Type B pancreatic cell (in vitro differentiated cells): ENCODE measurements at places on chromosomes 3 and 15. TPM values are rescaled to one million over a fixed set of nuclear protein-coding genes. Genes with fewer than 3 reads are reported as not detected.

GANC gene
- total RNA-seq = 24.4 and 25.3 TPM in 2 replicates

GRCh38 chr3:187014417-187014864, 84.1 kb downstream of the ST6GAL1 start:
- H3K4me1 ChIP-seq = peaks cover 7% of the 10 kb centered on the region
- H3K27me3 ChIP-seq = no peaks in the 10 kb centered on the region
- H3K36me3 ChIP-seq = no peaks in the 10 kb centered on the region
- H3K4me3 ChIP-seq = no peak overlapping the region

NEIL1 gene
- total RNA-seq = 30.7 and 40.4 TPM in 2 replicates

GRK7 gene
- 0.10 TPM in 1 of 2 replicates, not detected in the other for total RNA-seq

DNA sequence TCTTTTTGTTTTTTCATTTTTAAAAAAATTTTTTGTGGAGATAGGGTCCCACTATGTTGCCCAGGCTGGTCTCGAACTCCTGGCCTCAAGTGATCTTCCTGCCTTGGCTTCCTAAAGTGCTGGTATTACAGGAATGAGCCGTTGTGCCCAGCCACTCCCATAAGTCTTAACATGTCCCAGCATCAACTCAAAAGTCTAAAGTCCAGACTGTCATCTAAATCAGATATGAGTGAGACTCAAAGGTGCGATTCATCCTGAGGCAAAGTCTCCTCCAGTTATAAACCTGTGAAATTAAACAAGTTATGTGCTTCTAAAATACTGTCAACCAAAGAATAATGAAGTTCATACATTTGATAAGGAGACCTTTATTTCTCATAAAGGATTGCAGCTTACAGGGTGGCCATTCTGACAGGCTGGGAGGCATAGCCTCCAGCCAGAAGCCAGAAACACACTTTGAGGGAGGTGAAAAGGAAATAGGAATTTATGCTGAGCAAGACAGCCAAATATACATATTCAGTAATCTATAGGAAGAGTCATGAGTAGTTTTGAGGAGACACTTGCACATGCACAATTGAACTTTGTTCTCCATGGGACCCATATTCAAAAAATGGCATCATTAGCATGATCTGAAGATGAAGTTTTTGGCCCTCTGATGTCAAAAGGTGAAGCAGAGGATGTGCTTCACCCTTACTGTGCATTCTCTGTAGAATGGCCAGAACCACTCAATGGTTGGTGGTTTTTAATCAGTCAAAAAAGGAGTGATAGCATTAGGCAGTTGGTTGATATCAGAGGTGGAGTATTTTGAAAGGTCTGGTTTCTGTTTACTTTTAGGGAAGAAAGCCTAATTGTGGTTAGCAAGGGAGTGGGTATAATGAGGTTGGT, 11.0 kb upstream of the ZNF662 start:
- H3K27me3 ChIP-seq = peaks cover 6% of the 10 kb centered on the region
- H3K36me3 ChIP-seq = no peaks in the 10 kb centered on the region
- no peaks in the 10 kb centered on the region for H3K4me1 ChIP-seq
- no peak overlapping the region for H3K4me3 ChIP-seq
- no peak overlapping the region for H3K27ac ChIP-seq
- DNase-seq = no peak

DNA sequence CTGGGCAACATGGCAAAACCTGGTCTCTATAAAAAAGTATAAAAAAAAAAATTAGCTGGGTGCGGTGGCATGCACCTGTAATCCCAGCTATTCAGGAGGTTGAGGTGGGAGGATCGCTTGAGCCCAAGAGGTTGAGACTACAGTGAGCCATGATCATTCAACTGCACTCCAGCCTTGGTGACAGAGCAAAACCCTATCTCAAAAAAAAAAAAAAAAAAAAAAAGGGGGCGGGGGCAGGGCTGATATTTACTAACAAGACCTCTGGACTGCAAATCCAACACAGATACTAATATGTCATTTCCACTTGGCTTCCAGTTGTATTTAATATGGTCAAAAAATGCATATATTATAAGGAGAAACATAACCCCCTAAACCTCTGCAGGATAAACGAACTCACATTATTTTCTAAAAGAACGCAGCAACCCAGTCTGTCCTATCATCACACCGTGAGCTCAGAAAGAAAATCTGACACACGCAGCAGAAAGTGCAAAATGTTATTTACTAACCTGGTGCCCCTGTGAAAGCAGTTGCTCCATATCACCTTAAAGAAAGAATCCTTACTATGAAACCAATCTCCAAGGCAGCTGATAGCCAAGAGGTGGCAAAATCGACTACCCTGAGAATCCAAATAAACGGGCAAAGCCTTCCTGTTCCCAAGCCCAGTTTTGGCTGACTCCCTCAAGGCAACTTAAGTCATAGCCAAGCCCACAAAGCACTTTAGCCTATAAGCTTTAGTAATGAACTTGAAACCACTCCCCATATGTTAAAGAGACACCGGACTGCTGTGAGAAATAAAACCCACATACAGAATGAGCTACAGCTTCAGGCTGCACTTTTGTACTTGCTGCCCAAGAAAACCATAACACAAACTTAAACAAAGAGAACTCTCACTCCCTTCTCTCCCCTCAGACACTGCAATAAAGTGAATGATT, 39.3 kb downstream of the PLD1 start:
- H3K27me3 ChIP-seq = no peaks in the 10 kb centered on the region
- peak overlapping the region; percentile 89 for H3K4me3 ChIP-seq
- no peak for DNase-seq
- no peaks in the 10 kb centered on the region for H3K36me3 ChIP-seq

DNA sequence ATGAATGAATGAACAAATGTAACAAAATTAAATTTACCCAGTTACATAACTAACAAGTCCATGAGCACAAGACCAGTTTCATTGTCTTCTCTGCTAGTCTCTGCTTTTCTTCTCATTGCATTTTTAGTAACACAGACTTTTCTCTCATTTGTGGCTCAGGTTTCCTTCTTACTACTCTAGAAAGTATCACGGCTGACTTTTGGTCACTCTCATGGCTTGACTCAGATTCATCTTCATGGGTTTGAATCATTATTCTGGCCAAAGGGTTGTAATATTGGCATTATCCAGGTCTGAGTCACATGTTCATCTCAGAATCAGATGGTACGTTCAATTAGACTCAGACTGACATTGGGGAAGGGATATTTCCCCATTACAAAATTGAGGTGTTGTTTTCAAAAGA, 121.5 kb upstream of the SATB1 start:
- no peaks in the 10 kb centered on the region for H3K36me3 ChIP-seq
- no peaks in the 10 kb centered on the region for H3K27me3 ChIP-seq
- no peaks in the 10 kb centered on the region for H3K4me1 ChIP-seq
- no peak for DNase-seq
- no peak overlapping the region for H3K27ac ChIP-seq
- H3K4me3 ChIP-seq = no peak overlapping the region
